ENCODE measurements at places on chromosomes 4 and X.
A peak's percentile ranks its signal among the peaks of the same experiment; 100 is the strongest.

DNA sequence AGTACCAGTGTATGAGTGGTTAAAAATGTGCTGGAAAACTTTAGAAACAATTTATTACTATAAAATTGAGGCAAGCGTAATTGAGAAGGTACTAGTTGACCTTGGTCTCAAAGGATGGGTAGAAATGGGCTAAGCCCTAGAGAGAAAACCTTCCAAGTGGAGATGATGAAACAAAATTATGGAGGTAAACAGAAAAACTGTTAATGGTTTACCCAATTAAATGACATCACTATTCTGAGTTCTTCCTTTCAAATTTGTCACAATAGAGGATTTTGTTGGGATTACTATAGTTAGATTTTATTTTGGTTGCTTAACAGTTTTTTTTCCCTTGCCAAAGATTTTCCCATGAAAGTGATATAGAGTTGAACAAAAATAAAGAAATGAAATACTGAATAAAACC is 1302.5 kb upstream of the TENM3 start:
- DNase-seq = no peak

DNA sequence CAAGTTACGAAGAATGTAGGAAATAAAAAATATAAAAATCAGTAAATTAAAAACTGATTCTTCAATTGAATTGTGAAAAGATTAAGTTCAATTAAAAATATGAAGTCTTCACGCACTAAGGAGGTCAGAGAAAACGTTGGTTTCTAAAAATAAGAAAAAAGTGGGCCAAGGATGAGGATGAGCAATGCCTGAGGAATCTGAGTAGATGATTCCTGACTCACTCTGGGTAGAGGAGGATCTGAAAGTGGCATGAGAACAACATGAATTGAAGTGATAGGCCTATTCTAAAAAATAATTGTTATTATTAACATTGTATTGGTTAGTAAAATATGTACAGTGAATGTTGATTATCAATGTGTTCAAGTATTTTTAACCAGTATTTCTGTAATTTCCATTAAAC is 444.2 kb downstream of the GRIA2 start:
- DNase-seq = peak; percentile 18

DNA sequence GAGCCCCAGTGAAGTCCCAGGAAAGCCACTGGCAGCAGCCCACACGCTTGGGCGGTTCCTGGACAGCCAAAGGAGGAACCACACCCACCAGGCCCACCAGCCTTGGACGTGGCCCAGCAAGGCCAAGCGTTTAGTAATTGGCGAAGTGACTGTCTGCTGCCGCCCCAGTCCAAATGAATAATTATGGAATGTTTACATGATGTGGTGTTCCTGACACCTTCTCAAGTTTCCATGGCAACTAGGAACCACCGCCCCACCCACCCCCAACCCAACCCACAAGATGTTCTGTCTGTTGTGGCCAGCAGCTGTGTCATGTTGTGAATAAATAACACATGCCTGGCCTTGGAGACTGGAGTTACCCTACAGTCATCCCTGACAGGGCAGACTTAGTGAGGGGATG is 22.3 kb downstream of the APLN start:
- DNase-seq = no peak

- no peak for DNase-seq
Measured at GRCh38 chr4:23021040-23021439, 328.3 kb downstream of the GBA3 start.

DNA sequence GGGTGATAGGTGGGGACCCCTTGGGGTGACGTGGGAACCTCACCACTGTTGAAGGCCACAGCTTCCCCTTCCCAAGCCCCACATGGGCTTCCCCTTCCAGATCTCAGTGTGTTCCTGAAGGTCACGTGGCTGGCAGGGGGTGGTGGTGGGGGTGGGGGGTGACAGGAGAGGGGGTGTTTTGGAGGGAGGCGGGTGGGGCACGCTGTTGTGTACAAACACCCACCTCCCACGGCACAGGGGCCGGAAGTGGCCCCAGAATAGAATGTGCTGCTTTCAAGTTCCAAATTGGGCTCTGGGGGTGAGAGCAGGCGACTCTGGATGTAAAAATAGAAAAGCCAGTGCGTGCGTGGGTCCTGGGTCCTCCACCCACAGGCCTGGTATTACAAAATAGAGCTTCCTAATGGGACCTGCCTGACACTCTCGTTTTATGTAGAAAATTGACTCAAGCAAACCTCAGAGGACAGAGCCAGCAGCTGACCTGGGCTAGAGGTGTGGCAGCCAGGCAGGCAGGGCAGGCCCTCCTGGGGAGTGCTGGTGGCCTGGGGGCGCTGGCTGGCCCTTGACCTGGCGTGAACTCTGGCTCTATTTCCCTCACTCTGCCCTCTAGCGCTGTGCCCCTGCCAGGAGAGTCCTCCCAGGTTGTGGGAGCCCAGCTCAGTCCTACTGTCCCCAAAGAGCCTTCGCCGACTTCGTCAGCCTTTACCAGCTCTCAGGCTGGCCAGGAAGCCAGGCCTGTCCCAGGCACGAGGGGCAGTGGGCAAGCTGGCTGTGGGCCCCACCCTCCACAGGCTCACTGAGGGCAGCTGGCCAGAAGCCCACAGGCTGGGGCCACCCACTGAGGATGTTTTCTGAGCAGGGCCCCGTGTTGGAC is 5.4 kb upstream of the SH3BP2 start:
- no peak for DNase-seq

DNA sequence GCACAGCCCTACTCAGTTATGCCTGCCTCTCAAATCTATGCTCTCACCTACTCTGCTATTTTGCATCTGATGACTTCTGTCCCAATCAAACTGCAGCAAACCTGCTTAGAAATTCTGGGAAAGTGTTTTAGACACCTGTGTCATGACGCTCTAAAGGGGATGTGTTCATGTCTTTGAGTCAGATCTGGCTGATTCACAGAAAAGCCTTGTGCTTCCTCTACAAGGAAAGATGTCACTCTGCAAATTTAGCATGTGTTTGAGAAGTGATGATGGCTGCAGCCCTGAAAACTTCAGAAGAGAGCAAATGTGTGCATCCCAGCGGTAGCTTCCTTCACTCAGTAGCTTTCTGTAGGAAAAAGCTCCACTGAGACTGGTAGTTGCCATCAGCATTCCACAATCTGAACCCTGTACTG is 235.4 kb downstream of the MGST2 start:
- DNase-seq = no peak

GRCh38 chr4:26717332-26717731 is 133.4 kb downstream of the TBC1D19 start:
- DNase-seq = peak; percentile 43

- DNase-seq = no peak
Measured at GRCh38 chrX:14361435-14361834, 167.9 kb upstream of the GLRA2 start.

- DNase-seq = no peak
Measured at GRCh38 chrX:8728932-8729535, 2.9 kb downstream of the ANOS1 start.

- peak; percentile 98 for DNase-seq
Measured at GRCh38 chr4:126850286-126850685, 782.5 kb upstream of the INTU start.

DNA sequence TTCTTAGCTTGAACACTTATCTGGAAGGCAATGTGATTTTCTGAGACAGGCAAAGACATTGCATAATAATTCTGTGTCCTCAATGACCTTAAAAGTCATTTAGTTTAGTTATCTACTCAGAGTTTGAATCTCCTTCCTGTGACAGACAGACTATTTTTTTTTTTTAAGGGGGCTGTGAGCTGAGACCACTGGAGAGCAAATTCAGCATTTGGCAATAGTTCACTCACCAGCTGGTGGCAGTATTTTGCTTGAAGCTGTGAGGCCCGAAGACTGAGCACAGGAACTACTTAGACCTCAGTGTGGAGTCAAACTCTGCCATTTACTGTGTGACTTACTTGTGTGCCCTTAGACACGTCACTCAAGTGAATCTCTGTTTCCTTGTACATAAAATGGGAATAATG is 22.9 kb upstream of the CPE start:
- DNase-seq = peak; percentile 14

DNA sequence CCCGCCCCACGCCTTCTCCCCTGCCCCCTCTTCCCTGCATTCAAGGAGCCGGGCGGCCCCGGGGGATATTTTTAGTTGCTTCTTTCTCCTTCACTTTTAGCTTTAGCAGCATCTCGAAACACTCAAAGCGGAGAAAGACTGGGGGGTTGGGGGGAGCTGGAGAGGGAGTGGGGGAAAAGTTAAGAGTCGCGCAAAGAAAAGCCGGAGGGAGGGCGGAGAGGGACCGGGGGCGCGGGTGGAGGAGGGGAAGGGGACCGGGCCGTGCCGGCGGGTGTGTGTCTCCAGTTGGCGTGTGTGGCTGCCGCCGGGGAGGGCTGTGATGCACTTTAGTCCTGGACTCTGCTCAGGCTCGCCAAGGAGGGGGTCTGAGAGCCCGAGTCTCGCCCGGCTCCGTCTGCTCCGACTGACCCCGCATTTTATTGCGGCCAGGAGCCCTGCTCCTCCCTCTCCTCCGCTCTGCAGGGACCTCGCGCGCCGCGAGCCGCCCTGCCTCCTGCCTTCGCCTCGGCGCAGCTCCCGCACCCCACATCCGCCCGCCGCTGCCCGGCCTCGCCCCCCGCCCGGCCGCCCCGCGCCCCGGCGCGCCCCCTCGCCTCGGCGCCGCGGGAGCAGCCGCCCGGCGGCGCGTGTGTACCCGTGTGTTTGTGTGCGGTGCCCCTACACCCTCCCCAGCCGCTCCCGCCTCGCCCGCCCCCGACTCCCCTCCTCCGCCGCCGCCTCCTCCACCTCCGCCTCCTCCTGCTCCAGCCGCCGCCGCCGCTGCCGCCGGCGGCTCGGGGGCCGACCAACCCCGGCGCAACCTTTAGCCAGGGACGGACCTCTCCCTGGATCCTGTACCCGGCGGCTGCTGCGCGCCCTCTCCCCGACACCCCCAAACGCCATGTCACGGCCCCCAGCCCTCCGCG is 1.4 kb downstream of the ZNF827 start:
- DNase-seq = no peak

DNA sequence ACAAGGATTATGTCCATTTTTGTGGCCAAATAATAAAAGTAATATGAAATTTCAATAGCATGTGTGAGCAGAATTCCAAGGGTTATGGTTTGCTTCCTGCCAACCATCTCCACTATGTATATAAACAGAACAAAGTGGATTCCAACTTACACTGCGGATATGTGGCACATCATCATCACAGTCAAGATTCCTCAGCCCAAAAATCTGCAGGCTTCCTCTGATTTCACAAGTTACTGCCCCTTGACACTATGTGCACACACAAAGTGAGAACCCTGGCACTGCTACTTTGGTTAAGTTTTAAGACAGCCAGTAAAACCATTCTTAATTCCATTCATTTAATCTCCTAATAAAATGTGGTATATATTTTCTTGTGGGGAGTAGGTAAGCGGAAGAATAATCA is 76.4 kb downstream of the LEF1 start:
- DNase-seq = no peak

DNA sequence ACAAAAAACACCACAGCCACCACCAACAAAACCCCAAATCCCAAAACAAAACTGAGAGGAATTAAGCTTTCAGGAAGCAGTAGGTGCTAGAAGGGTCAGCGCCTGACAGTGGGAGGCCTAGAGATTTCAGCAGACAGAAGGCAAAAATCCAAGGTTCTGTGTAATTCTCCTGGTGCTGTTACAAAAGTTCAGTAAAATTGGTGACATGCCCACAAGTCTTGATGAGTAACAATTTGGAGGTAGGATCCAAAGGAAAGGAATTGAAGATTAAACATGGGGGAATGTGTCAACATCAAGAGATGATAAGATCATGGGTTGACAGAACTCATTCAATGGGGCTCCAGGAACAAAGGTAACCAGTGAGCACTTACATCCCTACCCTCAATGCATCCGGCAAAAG is 653.8 kb upstream of the CPEB2 start:
- DNase-seq = no peak

- peak; percentile 25 for DNase-seq
Measured at GRCh38 chr4:13642170-13642950, 14.8 kb upstream of the BOD1L1 start.

DNA sequence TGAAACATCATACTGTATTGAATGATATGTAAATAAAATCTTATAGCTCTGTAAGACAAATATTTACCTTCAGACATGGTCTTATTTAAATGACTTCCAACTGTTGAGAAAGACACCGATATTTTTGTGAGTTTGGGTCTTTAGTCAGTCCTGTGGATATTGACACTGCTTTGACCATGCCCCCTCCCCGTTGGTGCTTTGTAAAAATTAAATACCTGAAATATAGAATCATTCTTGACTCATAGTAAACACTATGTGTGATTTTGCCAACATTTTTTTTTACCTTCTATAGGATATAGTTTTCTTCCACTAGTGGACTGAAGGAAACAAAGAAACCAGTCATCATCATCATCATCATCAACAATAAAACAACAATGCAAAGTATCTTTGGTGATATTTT is 114.3 kb upstream of the HS3ST1 start:
- no peak for DNase-seq

- DNase-seq = no peak
Measured at GRCh38 chr4:155107059-155107458, 101.4 kb upstream of the NPY2R start.

DNA sequence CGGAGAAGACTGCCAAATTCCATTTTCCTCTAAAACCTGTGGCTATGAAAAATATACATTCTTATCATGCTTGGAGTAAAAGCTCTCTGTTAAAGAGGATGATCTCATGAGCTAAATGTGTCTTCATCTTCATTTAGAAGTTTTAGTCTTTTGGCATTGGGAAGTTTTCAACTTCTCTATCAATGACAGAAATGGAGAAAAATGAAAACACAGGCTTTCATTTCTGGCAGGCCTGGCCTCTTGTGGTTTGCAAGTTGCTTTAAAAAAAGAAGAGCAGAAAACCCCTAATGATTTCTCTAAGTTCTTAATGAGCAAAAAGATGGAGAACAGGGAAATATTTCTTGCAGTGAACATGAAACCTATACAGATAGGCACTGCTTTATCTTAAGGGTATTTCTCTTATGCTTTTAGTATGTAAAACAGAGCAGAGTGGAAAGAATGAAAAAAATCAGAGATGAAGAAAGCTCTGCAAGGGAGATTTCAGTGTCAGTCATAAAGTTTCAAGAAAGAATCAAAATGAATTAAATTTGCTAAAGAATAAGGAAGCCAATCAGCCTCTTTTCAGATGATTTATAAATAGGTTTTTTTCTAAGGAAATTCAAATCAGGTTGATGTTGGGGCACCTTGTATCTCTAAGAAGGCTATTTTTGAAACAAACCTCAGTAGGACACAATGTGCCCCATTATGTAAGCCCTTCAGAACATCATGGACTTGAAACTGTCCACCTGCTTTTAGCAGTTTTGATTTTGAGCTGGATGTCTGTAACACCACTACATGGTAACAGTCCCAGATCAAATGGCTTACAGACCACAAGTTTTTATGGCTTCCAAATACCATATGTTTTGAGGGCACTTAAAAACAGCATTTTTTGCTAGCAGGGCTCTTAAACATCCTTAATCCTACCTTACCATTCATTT is 225.0 kb downstream of the GRIA3 start:
- peak; percentile 64 for DNase-seq

- peak; percentile 5 for DNase-seq
Measured at GRCh38 chr4:152032722-152033131, 271.9 kb upstream of the GATB start.

All from fibroblast of skin of left quadriceps (primary cell).